ENCODE measurements at places on chromosomes 7 and 10.

- DNase-seq: no peak
These were observed 237.2 kb downstream of the BUB3 start for GRCh38 chr10:123391275-123392028.

GRCh38 chr10:114372179-114372578, 32.1 kb downstream of the AFAP1L2 start:
- no peak for DNase-seq

DNA sequence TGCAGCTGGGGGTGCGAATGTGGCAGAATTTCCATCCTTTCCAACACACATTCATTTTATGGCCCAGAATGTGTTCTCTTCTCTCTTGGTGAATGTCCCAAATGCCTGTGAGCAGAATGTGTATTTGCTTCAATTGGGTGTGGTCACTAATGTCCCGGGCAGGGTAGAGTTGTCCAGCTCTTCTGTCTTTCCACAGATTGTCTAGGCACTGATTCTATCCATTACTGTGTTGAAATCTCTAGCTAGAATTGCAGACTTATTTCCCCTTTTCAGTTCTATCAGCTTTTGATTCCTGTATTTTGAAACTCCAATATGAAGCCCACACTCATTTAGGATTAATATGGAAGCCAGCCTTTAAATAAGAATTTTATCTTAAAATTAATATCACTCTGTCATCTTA, 14.0 kb upstream of the AKR1E2 start:
- no peak for DNase-seq

DNA sequence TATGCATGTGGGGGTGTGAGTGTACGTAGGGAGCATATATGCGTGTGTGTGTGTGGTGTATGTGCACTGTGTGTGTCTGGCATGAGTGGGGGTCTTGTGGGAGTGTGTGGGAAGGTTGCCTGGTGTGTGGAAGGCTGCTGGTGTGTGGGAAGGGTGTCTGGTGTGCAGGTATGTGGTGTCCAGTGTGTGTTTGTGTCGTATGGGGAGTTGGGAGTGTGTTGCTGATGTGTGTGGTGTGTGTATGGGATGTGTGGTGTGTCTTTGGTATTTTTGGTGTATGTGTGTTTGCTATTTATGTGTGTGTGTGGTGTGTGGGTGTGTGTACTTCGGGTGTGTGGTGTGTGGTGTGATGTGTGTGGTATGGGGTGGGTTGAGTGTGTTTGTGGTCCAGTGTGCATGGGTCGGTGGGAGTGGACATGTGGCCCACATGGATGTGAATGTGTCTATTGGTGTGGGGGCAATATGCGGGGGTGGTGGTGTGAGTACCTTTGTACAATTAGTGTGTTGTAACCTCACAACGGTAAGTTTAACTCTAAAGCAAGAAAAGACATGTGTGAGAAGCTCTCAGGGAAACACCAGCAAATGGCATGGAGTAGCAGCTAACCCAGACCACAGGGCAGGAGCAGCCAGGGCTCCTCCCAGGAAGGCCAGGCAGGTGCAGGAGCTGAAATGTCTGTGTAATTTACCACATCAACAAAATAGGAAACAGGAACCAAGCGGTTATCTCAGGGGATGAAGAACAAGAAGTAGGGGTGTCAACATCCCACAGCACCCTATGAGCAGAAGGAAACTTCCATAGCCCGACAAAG, 11.9 kb downstream of the ANTXRL start:
- no peak for DNase-seq

GRCh38 chr10:13630231-13630630, 43.5 kb downstream of the PRPF18 start:
- no peak for DNase-seq

- no peak for DNase-seq
These were observed 18.2 kb upstream of the KIAA1549 start for GRCh38 chr7:138999414-138999813.

DNA sequence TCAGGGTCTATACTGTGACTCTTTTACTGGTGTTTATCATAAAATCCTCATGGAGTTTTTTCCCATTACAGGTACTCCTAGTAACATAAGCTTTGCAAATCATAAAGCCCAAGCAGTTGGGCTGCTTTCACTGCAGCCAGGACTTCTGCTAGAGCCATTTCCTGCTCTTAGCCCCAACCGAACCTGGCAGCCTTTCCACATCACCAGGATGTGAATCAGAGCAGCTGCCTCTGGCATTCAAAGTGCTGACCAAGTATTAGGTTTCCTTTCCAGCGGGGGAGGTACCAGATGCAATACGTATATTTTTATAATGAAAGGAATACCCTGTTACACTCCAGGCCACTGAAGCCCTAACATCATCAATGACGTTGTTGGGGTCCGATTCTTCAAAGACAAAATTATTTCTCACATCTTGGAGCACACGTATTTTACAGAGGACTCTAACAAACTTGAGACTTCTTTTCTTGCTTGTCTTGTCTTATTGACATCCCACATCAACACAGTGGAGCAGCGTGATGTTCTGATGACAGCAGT, 3.6 kb upstream of the HTR5A start:
- DNase-seq: no peak

DNA sequence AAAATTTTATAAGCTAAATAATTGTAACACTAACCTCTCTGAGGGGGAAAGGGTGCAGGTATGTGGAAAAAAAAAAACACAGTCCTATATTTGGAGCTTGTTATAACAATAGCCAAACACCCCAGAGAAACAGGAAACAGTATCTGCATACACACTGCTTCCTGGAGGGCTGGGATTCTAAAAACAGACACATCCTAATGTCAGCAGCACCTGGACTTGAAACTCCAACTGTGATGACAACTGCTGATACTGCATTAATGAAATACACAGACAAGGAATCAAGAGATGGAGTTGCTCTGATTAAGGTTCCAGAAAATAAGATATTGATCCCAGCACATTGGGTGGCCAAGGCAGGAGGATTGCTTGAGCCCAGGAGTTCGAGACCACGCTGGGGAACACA, 9.3 kb downstream of the DAGLB start:
- no peak for DNase-seq

DNA sequence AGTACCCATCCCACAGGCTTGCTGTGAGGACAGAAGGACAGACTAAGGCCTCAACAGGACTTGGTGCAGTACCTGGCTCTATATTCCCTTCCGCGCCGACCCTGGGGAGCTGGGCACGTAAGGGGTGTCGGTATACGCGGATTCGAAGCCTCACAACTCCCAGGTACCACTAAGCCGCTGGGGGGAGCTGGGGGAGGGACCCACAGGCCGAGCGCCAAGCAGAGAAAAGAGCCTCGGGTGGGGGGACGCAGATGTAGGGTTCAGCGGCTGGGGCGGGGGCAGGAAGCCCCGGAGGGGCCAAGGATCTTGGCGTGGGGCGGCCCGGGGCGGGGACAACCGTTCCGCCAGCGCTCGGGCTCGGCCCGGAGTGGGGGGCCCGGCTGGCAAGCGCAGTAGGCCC, 126.4 kb upstream of the ZNF746 start:
- DNase-seq: peak; percentile 45

GRCh38 chr10:58451193-58451889, 61.3 kb upstream of the BICC1 start:
- DNase-seq: no peak

DNA sequence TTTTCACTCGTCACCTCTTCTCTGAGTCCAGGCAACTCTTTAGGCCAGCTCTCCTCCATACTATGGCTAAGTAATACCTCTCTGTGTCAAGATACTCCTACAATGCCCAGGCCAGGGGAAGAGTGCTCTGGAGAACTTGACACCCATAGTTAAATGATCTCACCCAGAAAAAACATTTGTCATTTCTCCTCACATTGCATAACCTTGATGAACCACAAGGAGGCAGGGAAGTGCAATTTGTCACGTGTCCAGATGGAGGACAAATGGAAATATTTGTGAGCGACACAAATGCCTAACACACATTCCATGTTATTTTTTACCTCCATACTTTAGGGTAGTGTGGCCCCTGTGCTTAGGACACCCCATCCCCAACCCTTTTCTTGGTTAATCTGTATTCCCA, 78.3 kb downstream of the HTR7 start:
- no peak for DNase-seq

GRCh38 chr7:50266635-50267386, 37.7 kb upstream of the IKZF1 start:
- DNase-seq: peak; percentile 80

DNA sequence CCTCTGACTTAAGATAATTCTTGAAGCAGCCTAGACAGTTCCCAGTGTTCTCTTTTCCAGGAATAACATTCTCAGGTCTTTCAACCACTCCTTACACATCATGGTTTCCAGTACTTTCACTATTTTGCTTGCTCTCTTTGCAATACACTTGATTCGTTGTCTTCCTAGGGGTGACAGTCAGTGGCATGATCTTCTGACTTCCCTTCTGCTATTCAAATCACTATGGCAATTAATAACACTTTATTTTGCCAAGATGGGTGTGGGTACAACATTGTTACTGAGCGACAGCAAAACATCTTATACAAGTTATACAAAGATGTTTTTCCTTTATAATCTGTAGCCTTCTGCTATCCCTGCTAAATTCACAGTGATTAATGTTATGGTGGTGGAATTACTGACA, 15.3 kb downstream of the ARL3 start:
- no peak for DNase-seq

GRCh38 chr10:65194126-65194525, 1672.9 kb downstream of the REEP3 start:
- no peak for DNase-seq

DNA sequence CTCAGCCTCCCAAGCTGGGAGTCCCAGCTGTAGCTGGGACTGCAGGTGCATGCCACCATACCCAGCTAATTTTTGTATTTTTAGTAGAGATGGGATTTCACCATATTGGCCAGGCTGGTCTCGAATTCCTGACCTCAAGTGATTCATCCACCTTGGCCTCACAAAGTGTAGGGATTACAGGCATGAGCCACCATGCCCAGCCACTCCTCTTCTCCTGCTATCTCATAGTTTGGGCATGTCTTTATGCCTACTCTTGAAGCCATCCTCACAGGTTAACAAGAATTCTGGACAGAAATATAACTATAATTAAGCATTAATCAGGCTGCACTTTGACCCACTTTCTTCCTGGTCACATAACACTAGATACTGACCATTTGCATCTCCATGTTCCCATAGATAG, 28.6 kb upstream of the C10orf67 start:
- DNase-seq: no peak

- DNase-seq: no peak
These were observed 224.0 kb downstream of the TNS3 start for GRCh38 chr7:47357863-47358262.

GRCh38 chr7:44805950-44806349, 9.5 kb downstream of the PPIA start:
- no peak for DNase-seq

- DNase-seq: no peak
These were observed 57.8 kb downstream of the ZRANB1 start for GRCh38 chr10:124999433-125000365.

DNA sequence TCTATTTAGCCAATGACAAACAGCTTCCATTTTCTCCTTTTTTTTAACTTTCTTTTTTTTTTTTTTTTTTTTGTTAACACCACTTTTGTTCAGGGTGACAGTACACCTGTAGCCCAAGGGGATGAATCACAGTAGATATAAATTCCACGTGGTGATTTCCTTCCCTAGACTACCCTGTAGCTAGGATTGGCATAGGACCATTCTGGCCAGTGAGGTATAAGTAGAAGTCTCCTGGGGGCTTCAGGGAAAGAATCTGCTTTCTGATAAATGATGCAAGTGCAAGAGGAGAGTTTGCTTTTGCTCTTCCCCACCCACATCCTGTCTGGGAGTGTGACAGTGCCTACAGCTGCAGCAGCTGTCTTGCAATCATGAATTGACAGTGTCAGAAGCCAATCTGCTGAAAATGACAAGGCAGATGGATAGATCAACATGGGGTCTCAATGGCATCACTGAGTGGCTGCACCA, 63.2 kb upstream of the TOMM7 start:
- DNase-seq: peak; percentile 64

GRCh38 chr10:2980116-2980515, 87.2 kb upstream of the PFKP start:
- DNase-seq: no peak

GRCh38 chr10:26837139-26837538, 23.6 kb downstream of the ABI1 start:
- no peak for DNase-seq

DNA sequence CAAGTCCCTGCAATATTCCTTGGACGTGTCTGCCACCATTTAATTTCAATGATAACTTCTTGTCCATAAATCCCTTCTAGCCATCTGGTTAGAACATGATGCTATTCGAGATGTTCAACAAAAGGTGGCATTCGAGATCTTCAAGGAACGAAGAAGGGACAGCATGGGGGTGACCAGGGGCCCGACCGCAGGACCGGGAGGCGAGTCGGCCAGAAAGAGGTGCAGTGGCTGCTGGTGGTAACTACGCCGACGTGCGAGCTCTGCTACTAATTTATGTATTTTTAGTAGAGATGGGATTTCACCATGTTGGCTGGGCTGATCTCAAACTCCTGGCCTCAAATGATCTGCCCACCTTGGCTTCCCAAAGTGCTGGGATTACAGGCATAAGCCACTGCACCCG, 4.7 kb downstream of the OPTN start:
- DNase-seq: no peak

DNA sequence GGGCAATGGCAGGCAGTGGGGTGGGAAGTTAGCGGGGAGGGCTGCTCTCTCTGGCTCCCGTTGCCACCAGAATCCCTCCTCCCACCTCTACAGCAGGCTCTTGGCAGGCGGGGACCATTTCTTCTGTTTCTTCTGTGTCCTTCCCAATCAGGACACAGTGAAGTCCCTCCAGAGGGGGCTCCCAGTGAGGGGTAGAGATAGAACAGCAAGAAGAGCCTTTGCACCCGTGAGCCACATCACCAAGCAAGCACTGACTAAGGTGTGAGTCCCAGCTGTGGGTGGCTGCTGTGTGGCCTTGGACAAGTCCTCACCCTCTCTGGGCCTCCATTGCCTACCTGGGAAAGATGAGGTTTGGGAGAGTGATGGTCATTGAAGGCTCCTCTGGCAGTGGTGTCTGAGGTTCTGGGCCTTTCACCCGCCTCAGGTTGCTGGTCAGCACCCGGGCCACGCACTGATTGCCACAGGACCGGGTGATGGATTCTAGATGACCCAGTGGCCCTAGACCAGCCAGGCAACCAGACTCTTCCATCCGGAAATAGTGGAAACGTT, 26.0 kb upstream of the PCBD1 start:
- no peak for DNase-seq

- no peak for DNase-seq
These were observed 20.2 kb upstream of the FOXK1 start for GRCh38 chr7:4661871-4662270.

DNA sequence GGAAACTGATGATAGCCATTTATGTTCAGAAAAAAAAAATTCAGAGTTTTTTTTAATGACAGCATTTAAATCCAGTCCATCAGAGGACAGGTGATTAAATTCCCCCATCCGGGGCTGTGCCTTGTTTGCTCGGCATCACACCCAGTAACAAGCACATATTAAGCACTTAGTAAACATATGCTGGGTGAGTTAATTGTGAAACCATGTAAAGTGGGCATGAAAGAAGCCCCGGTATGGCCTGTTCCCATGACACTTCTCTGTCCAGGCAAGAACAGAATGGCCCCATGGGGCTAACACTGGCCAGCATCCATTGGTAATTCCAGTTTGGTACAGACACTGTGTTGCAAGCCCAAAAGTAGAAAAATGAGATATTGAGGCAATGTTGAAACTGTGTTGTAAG, 220.8 kb upstream of the RNF32 start:
- no peak for DNase-seq
